HFF-Myc (cell line): ENCODE measurements at places on chromosomes 4 and X.

GRCh38 chrX:151713849-151714248 is 2.0 kb upstream of the FATE1 start:
- no peak for DNase-seq

GRCh38 chr4:105453550-105454205 is 20.2 kb downstream of the PPA2 start:
- no peak for DNase-seq

GRCh38 chr4:182219411-182220056 is 23.7 kb upstream of the TENM3 start:
- no peak for DNase-seq

- peak; percentile 57 for DNase-seq
These were observed 718.7 kb upstream of the MAGEB2 start for GRCh38 chrX:29496636-29497180.

- DNase-seq = no peak
These were observed 101.7 kb downstream of the CHIC2 start for GRCh38 chr4:53962516-53963225.

GRCh38 chrX:12954981-12955380 is 19.9 kb upstream of the TMSB4X start:
- DNase-seq = no peak

- no peak for DNase-seq
These were observed 121.2 kb upstream of the PDLIM3 start for GRCh38 chr4:185656467-185656931.

GRCh38 chrX:130094696-130095095 is 15.6 kb downstream of the ELF4 start:
- DNase-seq = no peak

DNA sequence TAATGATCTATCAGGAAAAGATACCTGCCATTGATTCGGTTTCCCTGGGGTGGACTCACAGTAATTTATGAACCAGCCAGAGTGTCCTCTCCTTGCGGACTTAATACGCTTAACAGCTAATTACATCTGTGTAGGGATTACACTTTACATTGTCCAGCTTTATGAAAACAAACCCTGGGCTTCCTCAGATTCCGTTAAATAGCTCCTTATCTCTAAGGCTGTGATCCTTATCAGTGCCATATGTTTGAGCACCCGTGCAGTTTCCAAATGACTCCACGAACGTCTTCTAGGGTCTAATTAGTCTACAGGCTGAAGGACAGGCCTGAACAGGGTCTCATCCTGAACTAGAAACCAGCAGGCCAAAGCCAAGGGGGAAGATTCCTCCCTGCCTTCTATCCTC is 56.9 kb downstream of the KDR start:
- no peak for DNase-seq

DNA sequence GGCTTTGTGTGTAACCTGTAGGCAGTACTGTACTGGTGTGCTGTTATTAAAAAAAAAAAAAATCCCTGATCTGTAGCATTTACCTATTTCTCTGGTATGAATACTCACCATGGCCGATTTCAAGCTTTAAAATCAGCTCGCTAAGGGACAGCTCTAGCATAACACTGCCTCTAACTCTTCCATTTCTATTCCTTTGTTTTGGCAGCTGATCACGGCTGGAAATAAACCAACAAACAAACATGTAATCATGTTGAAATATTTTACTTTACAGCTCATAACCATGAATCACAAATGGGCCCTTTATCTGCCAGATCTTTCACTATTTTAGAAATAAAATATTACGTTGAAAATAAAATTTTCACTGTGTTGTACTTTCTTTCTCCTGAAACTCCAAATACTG is 60.5 kb upstream of the IL15 start:
- DNase-seq = no peak

GRCh38 chrX:133249266-133250058 is 31.3 kb upstream of the TFDP3 start:
- DNase-seq = no peak

DNA sequence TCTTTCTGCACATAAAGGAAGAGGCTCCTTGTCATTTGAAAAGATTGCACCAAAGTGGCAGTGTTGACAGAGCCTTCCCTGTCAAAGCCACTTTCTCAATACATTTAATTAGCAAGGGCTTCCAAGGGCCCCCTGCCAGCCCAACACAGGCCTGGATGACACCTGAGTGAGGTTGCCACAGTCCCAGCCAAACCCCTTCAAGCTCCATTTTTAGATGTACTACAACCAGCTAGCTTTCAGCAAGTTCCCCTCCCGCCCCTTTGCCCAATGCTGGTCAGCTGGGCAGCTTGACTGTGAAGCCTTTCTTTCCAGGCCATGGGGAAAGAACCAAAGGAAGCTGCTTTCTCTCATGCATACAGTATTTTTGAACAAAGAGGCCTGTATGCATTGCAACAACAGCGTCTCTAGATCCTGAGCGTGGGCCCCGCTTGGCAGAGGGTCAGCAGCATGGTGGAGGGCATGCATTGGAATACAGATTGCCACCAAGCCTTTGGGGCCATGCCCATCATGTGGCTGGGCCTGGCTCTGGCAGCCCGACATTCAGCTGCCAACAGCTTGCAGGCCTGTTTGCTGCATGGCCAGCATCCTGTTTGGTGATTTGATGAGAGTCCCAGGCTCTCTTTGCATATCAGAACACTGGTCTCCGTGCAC is 261.1 kb upstream of the GATB start:
- no peak for DNase-seq

DNA sequence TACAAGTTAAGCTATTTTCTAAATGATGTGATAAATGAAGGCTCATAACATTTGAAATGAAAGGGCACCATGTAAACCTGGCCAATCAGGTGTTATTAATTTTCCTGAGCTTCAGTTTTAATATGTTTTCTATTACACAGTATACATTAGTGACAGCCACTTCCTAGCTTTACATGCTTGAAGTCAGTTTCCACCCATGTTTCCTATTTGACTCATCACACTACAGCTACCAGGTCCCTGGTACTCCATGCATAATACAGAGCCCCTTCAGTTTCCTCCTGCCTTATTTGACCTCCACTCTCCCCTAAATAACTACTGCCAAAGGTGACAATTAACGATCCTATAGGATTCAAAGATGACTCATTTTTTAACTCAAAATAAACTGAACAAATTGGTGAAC is 18.3 kb downstream of the ZNF518B start:
- no peak for DNase-seq

DNA sequence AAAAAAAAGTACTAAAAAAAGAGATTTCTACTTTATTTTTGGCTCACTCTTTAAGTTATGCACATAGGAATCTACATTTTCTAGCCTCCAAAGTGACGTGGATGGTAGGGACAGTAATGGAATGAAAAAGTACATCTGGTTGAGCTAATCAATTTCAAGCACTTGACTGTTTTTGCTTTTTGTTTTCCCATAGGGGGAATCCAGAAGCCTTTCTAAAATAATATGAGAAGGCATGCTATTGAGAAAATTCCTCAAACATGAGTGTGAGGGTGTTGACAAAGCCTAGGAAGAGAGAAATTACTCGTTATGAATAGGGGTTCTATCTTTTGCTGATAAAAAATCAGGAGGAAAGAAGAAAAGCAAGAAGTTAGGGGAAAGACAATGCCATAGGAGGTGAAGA is 242.5 kb upstream of the PUDP start:
- DNase-seq = no peak

GRCh38 chrX:48940404-48940955 is 16.9 kb downstream of the OTUD5 start:
- DNase-seq = no peak

DNA sequence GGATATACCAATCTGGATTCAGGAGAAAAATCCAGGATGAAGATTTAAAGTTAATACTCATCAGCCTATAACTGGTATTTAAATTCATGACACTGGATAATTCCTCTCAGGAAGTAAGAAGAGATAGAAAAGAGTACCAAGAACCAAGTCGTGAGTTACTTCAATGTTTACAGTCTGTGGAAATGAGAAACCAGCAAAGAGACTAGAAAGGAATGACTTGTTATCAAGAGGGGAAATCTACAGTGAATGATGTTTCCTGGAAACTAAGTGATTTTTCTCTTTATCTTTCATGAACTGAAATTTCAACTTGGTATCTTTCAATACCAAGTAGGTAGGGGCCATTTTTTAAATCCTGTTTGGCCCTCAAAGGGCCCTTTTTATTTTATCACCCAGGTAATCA is 217.9 kb upstream of the AFF2 start:
- no peak for DNase-seq

GRCh38 chr4:10009861-10010500 is 11.3 kb downstream of the SLC2A9 start:
- no peak for DNase-seq

- no peak for DNase-seq
These were observed 73.2 kb upstream of the BCOR start for GRCh38 chrX:40170830-40171512.

DNA sequence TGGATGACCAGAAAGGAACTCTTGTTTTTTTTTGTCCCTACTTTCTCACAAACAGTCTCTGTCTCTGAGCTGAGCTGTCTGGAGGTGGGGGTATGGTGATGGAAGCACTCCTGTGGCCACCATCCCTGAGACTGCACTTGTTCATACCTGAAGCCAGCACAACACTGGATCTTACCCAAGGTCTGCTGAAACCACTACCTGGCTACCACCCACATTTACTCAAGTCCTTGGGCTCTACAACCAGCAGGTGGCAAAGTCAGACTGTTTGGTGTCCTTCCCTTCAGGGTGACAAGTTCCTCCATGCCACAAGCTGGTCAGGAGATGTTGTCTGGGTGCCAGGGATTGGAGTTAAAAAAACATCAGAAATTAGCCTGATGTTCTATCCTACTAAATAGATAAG is 89.7 kb downstream of the NEXMIF start:
- no peak for DNase-seq

- DNase-seq = no peak
These were observed 149.2 kb downstream of the PTTG2 start for GRCh38 chr4:38109370-38109769.
